Activated CD4-positive, alpha-beta T cell treated with anti-CD3 and anti-CD28 coated beads, Interleukin-2, amount 50 U/mL, for 4 hours (primary cell): ENCODE measurements at places on chromosomes 3 and 15.

DNA sequence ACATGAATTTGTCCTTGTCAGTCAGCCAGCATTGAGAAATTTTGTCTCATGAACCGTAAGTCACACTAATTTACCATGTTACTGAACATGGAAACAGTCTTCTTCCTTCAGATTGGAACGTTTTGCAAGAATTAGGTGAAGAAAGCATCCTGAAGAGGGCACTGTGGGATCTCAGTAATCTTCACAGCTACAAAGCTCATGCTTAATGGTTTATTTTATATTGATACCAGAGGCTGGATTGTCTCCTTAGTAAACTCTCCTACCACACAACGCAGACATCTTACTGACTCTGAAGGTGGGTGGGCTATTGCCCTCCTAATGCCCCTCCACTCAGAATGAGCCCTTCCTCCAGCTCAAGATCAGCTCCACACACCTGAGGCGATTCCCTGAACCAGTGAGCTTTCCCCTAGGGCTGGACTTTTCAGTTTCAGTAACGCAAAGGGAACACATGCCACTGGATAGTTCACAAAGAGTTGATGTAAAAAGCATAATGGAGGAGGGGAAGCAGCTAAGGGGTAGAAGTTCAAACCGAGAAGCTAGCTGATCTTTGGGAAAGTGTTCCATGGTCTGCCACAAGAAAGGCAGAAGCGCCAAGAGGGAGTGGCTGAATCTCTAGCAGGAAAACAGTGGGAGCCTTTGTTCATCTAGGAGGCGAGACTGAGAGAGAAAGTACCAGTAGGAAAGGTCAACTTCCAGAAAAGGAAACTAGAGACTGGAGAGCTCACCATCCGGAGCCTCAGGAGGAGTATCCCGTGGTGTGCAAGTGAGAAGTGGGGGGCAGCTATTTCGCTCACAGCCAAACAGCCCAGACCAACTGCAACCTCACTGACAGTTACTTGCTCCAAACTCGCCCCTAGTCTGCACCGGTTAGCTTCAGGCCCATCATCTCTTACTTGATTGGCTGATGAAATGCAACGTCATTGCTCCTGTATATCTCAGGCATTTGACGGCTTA lies at the start of gene SLC9C1:
Gene SLC9C1 (minus strand): TSS at position 849 of the 954 bp plus-strand sequence. CDS start 7,425 bp downstream, outside the sequence.
- DNase-seq = peak; percentile 11

- peak; percentile 53 for DNase-seq
Measured at GRCh38 chr15:64009798-64010261, 36.5 kb downstream of the DAPK2 start.

GRCh38 chr3:3127432-3128010 lies 781 bp downstream of the TRNT1 start:
- peak; percentile 37 for DNase-seq

DNA sequence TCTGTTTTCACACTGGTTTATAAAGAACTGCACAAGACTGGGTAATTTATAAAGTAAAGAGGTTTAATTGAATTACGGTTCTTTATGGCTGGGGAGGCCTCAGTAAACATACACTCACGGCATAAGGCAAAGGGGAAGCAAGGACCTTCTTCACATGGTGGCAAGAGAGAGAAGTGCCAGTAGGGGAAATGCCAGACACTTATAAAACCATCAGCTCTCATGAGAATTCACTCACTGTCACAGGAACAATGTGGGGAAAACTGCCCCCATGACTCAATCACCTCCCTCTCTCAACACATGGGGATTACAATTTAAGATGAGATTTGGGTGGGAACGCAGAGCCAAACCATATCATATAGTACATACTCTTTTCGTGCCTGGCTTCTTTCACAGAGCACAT lies 42.4 kb downstream of the MAP2K1 start:
- no peak for DNase-seq

GRCh38 chr15:60683156-60683555 lies 204.2 kb upstream of the ICE2 start:
- no peak for DNase-seq

GRCh38 chr3:171526869-171527268 lies 66.7 kb upstream of the TNIK start:
- DNase-seq = no peak

DNA sequence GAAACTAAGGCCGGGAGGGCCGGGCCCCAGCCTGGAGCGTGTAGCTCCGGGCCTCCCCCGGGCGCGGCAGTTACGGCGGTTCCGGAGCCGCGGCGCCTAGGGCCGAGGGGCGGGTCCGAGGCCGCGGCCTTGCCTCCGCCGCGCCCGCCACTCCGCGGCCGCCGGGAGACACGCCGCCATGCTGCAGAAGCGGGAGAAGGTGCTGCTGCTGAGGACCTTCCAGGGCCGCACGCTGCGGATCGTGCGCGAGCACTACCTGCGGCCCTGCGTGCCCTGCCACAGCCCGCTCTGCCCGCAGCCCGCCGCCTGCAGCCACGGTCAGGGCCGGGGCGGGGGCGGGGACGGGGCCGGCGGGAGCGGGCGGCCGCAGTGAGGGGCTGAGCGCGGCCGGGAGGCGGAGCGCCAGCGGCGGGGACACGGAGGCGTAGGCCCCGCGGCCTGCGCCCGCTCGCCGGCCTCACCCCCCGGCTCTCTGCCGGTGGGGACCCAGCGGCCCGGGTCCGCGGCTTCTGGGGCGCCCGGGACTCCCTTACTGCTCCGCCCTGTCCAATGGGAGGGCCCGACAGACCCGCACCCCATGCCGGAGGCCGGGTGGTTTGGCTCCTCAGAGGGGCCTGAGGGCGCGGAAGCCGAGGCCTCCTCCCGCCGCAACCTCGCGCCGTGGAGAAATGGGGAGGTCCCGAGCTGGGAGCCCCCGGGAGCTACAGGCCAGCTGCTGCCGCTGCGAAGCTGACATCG lies at the start of gene DIS3L:
Gene DIS3L (plus strand): TSS at position 150 of the 738 bp plus-strand sequence. CDS start 29 bp downstream, at position 179.
- DNase-seq = peak; percentile 46

- DNase-seq = no peak
Measured at GRCh38 chr3:89577637-89578530, 470.5 kb downstream of the EPHA3 start.

GRCh38 chr3:129600348-129600747 lies 6.1 kb downstream of the PLXND1 start:
- no peak for DNase-seq

- DNase-seq = no peak
Measured at GRCh38 chr3:58358092-58358491, 25.4 kb downstream of the PXK start.

DNA sequence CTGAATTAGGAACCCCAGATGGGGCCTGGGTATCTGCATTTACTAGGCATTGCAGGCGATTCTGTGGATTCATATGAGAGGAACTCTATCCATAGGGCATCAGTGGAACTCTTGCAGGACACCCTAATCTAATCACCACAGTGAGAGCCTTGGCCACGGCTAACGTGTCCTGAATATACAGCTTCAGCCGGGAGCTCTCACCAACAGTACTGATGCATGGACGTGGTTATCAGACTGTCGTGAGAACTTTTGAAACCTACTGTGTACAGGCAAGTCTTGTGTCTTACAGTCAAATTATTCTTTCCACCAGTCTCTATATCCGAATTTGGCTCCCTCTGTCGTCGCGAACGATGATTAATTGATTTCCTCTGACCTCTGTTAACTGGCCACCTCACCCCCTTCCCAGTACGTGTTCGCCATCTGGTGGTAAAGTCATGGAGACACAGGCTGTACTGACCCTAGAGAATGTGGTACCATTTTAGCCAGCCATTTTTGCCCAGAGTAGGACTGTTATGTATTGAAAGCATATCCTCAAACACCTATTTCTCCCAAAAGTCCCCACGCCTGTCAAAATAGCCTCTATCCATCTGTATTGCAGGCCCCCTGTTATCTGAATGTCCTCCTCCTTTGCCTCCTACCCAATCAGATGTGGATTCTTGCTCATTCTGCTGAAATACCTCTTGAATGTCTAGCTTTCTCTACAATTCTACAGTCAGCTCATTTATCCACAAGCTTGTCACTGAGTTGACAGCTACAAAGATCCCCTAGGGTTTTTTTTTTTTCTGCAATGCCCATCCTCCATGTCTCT lies 39.7 kb downstream of the GLDN start:
- no peak for DNase-seq
